Adrenal gland (tissue), 19 donors: ENCODE measurements at places on chromosomes 6 and 20. TPM values are rescaled to one million over a fixed set of nuclear protein-coding genes. Genes with fewer than 3 reads are reported as not detected.

The CST2 gene
- polyA plus RNA-seq = 1.3 TPM

The LY6G6F gene
- polyA plus RNA-seq = not detected

The DEFB124 gene
- polyA plus RNA-seq = not detected

The SLC22A2 gene
- not detected for polyA plus RNA-seq

The MCUR1 gene
- 20.9 TPM for polyA plus RNA-seq

The MRPS26 gene
- polyA plus RNA-seq = 135 TPM

The ADIG gene
- polyA plus RNA-seq = not detected

The GHRH gene
- not detected for polyA plus RNA-seq

The MAFB gene
- polyA plus RNA-seq = 7.5 TPM

The RUNX2 gene
- polyA plus RNA-seq = 2.7 TPM

The NELFE gene
- polyA plus RNA-seq = 89.9 TPM

The BTBD3 gene
- 18.5 TPM for polyA plus RNA-seq

GRCh38 chr6:93985953-93986352, 566.6 kb upstream of the EPHA7 start:
- no peak for DNase-seq
- no peak overlapping the region for H3K4me3 ChIP-seq
- H3K4me1 ChIP-seq = no peaks in the 10 kb centered on the region
- no peak overlapping the region for H3K27ac ChIP-seq
- no peaks in the 10 kb centered on the region for H3K36me3 ChIP-seq
- no peaks in the 10 kb centered on the region for H3K27me3 ChIP-seq

GRCh38 chr6:163147994-163148393, 266.5 kb upstream of the QKI start:
- no peak overlapping the region for H3K27ac ChIP-seq
- H3K4me1 ChIP-seq = no peaks in the 10 kb centered on the region
- H3K4me3 ChIP-seq = no peak overlapping the region

GRCh38 chr6:118876814-118877213, 17.1 kb upstream of the ASF1A start:
- peak overlapping the region; percentile 55 for H3K27ac ChIP-seq

DNA sequence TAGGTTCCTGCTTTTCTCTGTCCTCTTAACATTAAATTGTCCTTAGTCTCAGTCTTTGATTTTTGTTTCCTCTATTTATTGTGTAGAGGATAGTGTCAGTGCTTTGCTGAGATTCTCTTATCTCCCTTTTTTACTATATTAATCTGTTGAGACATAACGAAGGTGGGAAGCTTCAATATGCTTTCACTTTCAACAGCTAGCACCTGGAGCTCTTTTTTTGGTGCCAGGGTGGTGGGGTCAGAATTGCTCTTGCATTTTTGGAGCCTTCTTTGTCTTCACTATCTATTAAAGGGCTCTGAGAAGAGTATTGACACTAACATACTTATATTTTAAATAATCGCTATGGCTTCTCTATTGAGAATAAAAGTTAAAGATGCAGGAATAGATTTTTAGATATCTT, 97.1 kb upstream of the EPHA7 start:
- no peaks in the 10 kb centered on the region for H3K27me3 ChIP-seq
- H3K27ac ChIP-seq = no peak overlapping the region
- H3K4me3 ChIP-seq = no peak overlapping the region
- H3K36me3 ChIP-seq = no peaks in the 10 kb centered on the region
- no peaks in the 10 kb centered on the region for H3K4me1 ChIP-seq

DNA sequence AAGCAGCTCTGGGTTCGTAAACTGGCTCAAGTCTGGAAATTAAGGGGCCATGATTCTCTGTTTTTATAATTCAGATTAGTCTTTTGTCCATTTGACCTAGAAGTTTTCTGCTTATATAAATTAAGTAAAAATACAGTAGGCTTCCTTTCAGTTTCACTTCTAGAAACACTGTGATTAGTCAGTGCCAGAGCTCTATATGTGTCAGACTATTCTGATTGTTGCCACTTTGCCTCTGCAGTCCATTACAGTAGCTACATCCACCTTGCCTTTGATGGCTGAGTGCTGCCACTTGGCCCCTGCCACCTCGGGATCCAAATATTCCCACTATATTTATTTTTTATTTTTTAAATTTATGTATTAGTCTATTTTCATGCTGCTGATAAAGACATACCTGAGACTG, 7.9 kb downstream of the ZC2HC1B start:
- no peaks in the 10 kb centered on the region for H3K4me1 ChIP-seq
- H3K36me3 ChIP-seq = no peaks in the 10 kb centered on the region
- H3K27me3 ChIP-seq = no peaks in the 10 kb centered on the region
- no peak overlapping the region for H3K27ac ChIP-seq

DNA sequence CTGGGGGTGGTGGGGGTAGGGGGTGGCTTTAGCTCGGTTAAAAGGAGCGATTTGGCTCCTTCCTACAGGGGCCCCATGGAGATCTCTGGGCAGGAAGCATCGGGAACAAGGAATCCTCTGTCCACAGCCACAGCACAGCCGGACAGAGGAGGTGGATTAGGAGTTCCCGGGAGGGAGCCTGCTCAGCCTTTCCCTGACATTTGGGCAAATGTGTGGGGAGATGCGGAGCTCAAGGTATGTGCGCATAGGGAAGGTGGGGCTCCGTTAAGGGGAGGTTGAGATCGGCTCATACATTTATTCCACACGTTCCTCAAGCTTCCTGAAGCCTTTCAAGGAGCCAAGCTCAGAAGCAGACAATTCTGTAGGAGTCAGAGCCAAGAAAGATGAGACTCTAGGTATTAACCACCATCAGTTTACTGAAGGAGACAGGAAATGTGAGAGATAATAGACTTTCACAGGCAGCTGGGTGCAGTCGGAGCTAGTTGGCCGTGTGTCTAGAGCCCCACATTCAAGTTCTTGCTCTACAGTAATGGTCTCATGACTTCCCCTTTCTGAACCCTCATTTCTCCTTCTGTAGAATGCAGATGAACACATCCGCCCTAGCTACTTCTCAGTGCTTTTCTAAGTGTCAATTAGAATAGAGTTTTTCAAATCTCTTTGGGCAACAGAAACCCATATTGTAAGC, 40.8 kb upstream of the EPB41L1 start:
- no peaks in the 10 kb centered on the region for H3K4me1 ChIP-seq
- no peak overlapping the region for H3K27ac ChIP-seq
- DNase-seq = no peak
- H3K36me3 ChIP-seq = no peaks in the 10 kb centered on the region
- no peak overlapping the region for H3K4me3 ChIP-seq

DNA sequence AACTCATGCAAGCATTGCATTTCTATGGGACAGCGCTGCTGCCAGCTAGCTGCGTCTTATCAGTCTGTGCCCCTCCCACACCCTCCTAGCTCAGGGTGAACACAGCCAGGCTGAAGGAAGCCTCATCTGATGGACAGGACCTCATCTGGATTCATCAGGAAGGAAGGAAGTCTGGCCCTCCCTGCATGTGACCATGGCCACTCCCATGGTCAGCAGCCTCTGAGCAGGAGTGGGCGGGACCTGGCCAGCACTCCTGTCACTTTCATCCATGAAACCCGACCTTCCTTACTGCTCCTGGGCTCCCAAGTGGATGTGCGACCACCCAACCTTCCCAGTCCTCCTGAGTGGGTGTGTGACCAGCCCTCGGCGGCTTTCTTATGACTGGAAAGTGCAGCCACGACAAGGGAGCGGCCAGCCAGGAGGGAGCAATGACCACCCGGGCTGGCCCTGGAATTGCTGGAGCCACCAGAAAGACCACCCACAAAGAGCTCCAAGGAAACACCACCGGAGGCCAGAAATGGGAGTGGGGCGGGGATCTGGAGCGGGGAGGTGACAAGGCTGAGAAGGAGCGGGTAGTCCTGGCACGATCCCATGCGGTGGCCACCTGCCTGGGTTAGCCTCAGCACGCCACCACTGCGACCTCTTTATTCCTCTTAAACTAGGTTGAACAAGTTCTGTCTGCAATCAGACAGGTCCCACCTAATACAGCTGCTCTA, 241.2 kb downstream of the TTLL2 start:
- H3K27ac ChIP-seq = peak overlapping the region; percentile 74
- H3K27me3 ChIP-seq = peaks cover 3% of the 10 kb centered on the region
- no peak for DNase-seq

DNA sequence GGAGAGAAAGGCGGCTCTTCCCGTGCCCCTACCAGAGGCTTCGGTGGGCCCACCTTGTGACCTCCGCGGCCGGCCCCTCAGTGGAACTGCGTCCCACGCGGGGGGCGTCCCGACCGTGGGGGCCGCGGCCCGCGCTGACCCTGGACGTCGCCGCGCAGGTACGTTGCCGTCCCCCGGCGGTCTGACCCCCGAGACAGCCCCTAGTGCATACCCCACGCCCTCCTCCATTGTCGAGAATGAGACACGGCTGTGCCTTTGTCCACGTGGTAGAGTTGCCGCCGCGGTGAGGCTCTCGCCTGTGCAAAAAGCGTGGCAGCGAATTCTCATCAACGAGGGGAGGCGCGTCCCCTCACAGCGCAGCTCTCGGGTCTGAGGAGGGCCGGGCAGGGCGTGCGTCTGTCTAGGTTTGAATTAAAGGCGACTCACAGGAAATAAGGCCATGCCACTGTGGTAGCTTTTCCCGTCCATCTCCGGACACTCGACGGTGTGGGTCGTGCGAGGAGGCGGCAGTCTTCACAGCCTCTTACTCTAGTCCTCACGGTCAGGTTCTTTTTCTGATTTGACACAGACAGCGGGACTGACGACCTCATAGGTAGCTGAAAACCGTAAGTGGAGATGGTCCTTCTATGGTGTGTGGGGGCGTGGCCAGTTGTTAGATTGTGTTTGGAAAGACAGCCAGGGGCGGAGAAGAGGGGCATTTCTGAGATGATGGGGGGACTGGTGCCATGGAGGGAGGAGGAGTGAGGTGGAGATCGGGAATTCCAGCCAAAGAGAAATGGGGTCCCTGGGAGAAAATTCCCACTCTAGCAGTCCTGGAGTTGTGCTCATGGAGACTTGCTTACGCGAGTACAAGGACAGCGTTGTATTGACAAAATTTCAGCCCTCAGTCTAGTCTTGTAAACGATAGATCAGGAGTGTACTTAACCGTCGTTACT, 580 bp downstream of the NXT1 start:
- DNase-seq = peak; percentile 75
- H3K36me3 ChIP-seq = peaks cover 10% of the 10 kb centered on the region
- no peaks in the 10 kb centered on the region for H3K4me1 ChIP-seq
- peak overlapping the region; percentile 96 for H3K4me3 ChIP-seq
- peak overlapping the region; percentile 99 for H3K27ac ChIP-seq

GRCh38 chr6:144248476-144249301, 36.4 kb upstream of the UTRN start:
- H3K36me3 ChIP-seq = no peaks in the 10 kb centered on the region
- H3K27ac ChIP-seq = no peak overlapping the region
- DNase-seq = no peak
- H3K4me1 ChIP-seq = no peaks in the 10 kb centered on the region
- no peak overlapping the region for H3K4me3 ChIP-seq

- H3K36me3 ChIP-seq = no peaks in the 10 kb centered on the region
- H3K4me1 ChIP-seq = peaks cover 21% of the 10 kb centered on the region
- no peak for DNase-seq
- H3K4me3 ChIP-seq = no peak overlapping the region
- H3K27me3 ChIP-seq = no peaks in the 10 kb centered on the region
- no peak overlapping the region for H3K27ac ChIP-seq
These were observed 26.8 kb downstream of the ZNF451 start for GRCh38 chr6:57116776-57117175.

- no peaks in the 10 kb centered on the region for H3K4me1 ChIP-seq
- H3K27me3 ChIP-seq = no peaks in the 10 kb centered on the region
- no peak for DNase-seq
- H3K4me3 ChIP-seq = no peak overlapping the region
These were observed 77.2 kb upstream of the EPHA7 start for GRCh38 chr6:93496548-93496947.

- no peaks in the 10 kb centered on the region for H3K36me3 ChIP-seq
- H3K4me1 ChIP-seq = no peaks in the 10 kb centered on the region
- H3K27ac ChIP-seq = no peak overlapping the region
- H3K4me3 ChIP-seq = no peak overlapping the region
These were observed 55.9 kb upstream of the RNF146 start for GRCh38 chr6:127210725-127211124.

- peaks cover 18% of the 10 kb centered on the region for H3K4me1 ChIP-seq
- H3K27ac ChIP-seq = no peak overlapping the region
- no peaks in the 10 kb centered on the region for H3K36me3 ChIP-seq
- H3K27me3 ChIP-seq = peaks cover 37% of the 10 kb centered on the region
These were observed 3.9 kb downstream of the HEY2 start for GRCh38 chr6:125753218-125753936.

- H3K27ac ChIP-seq = no peak overlapping the region
- peaks cover 12% of the 10 kb centered on the region for H3K4me1 ChIP-seq
- H3K4me3 ChIP-seq = no peak overlapping the region
- H3K27me3 ChIP-seq = no peaks in the 10 kb centered on the region
These were observed 3.7 kb upstream of the KAT14 start for GRCh38 chr20:18133962-18134361.

DNA sequence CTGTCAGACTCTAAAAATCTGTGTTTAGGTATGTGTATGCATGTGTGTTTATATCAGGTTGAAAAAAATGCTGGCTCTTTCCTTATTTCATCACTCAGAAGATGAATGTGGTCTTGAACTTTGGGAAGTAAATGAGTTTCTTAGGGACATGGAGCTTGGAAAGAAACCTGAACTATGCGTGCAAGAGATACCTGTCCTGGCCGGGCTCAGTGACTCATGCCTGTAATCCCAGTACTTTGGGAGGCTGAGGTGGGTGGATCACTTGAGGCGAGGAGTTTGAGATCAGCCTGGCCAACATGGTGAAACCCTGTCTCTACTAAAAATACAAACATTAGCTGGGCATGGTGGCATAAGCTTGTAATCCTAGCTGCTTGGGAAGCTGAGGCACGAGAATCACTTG, 4.4 kb upstream of the GLP1R start:
- H3K4me1 ChIP-seq = no peaks in the 10 kb centered on the region
- no peaks in the 10 kb centered on the region for H3K36me3 ChIP-seq
- no peak overlapping the region for H3K27ac ChIP-seq

GRCh38 chr6:18753076-18753475, 365.9 kb downstream of the RNF144B start:
- H3K4me3 ChIP-seq = no peak overlapping the region
- DNase-seq = no peak
- H3K27me3 ChIP-seq = no peaks in the 10 kb centered on the region
- no peaks in the 10 kb centered on the region for H3K4me1 ChIP-seq

DNA sequence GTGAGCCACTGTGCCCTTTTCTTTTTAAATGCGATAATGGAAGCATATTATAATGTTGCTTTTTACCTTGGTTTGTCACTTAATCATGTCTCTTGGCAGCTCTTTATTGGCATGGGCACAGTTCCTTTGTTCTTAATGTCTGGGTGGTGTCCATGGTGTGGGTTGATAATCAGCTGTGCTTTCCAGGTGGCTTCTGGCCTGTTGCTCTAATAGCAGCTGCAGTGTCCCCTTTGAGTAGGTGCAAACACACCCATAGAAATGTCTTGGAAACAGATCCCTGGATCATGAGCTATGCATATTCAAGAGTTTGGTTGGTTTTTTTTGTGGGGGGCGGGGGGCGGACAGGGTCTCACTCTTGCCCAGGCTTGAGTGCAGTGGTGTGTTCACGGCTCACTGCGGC, 29.9 kb downstream of the EFCAB8 start:
- no peak for DNase-seq

GRCh38 chr6:68196645-68197044, 438.4 kb upstream of the ADGRB3 start:
- no peaks in the 10 kb centered on the region for H3K27me3 ChIP-seq
- no peaks in the 10 kb centered on the region for H3K36me3 ChIP-seq
- no peak overlapping the region for H3K27ac ChIP-seq
- no peak overlapping the region for H3K4me3 ChIP-seq
- no peaks in the 10 kb centered on the region for H3K4me1 ChIP-seq

GRCh38 chr6:32126880-32127279, 1.2 kb downstream of the ATF6B start:
- no peaks in the 10 kb centered on the region for H3K27me3 ChIP-seq
- no peak overlapping the region for H3K27ac ChIP-seq
- DNase-seq = no peak
- peaks cover 38% of the 10 kb centered on the region for H3K36me3 ChIP-seq
- peaks cover 20% of the 10 kb centered on the region for H3K4me1 ChIP-seq

GRCh38 chr20:17675519-17676377, 6.3 kb downstream of the RRBP1 start:
- H3K27ac ChIP-seq = peak overlapping the region; percentile 54
- DNase-seq = no peak
- H3K4me1 ChIP-seq = peaks cover 59% of the 10 kb centered on the region
- H3K36me3 ChIP-seq = no peaks in the 10 kb centered on the region
